ENCODE measurements at places on chromosomes 3 and 15.

DNA sequence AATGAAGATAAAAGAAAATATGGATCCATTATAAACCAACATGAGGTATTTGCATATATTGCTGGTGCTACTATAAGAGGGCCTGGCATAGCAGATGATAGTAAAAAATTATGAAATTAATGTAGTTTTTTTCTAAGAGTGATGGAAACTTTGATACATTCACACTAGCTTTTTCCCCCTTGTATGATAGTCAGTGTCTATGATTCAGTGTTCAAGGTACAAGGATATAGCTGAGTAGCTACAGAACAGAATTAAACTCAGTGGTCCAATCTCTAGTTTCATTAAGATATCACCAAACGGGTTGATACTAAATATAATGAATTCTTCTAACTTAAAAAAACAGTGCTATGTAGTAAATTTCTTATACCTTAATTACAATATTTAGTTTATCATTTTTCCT is 49.9 kb upstream of the XRN1 start:
- DNase-seq = no peak
- no peak overlapping the region for H3K27ac ChIP-seq
- no peak overlapping the region for H3K4me3 ChIP-seq
- peaks cover 8% of the 10 kb centered on the region for H3K36me3 ChIP-seq
- no peaks in the 10 kb centered on the region for H3K27me3 ChIP-seq
- H3K4me1 ChIP-seq = no peaks in the 10 kb centered on the region

- DNase-seq = no peak
- H3K27me3 ChIP-seq = no peaks in the 10 kb centered on the region
- H3K27ac ChIP-seq = no peak overlapping the region
- no peaks in the 10 kb centered on the region for H3K4me1 ChIP-seq
- no peak overlapping the region for H3K4me3 ChIP-seq
- no peaks in the 10 kb centered on the region for H3K36me3 ChIP-seq
These were observed 508.7 kb downstream of the AGBL1 start for GRCh38 chr15:86588413-86588812.

DNA sequence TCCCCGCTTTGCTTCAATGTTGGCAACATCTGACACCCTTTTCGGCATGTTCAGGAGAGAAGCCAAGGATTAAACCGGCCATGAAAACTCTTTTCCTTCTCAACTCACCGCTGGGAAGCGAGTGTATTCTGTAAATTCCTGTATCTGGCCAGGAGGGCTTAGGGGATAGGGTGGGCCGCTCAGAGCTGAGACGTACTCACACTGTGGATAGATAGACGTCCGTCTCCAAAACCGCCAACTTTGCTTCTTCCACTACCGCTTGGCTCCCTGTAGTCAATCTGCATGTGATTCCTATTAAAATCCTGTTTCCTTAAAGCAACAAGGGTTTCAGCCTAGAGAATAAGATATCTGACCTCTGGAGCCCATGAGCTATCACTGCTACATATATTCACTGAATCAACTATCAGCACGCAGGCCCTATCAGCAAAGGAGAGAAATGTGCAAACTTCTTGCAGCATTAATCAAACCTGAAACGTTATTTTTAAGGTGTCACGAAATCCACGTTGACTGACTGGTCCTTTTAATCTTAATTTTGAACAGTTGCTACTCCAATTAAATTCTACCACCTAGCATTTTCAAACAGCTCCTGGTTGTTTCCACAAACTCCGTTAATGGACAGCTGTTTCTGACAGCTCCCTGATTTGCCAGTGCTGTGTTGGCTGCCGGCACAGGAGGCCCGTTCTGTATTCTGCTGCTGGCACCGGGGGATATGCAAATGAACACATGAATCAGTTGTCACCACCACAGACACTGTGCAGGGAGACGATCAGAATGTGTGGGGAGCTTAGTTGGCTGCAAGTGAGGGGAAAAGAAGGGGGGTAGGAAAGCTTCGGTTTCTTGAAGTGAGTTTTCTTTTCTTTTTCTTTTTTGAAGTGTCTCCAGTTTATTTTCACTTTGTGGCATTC is 438.9 kb upstream of the ARRDC4 start:
- no peaks in the 10 kb centered on the region for H3K4me1 ChIP-seq
- no peak for DNase-seq
- H3K27ac ChIP-seq = no peak overlapping the region
- H3K27me3 ChIP-seq = no peaks in the 10 kb centered on the region
- H3K4me3 ChIP-seq = no peak overlapping the region
- no peaks in the 10 kb centered on the region for H3K36me3 ChIP-seq

DNA sequence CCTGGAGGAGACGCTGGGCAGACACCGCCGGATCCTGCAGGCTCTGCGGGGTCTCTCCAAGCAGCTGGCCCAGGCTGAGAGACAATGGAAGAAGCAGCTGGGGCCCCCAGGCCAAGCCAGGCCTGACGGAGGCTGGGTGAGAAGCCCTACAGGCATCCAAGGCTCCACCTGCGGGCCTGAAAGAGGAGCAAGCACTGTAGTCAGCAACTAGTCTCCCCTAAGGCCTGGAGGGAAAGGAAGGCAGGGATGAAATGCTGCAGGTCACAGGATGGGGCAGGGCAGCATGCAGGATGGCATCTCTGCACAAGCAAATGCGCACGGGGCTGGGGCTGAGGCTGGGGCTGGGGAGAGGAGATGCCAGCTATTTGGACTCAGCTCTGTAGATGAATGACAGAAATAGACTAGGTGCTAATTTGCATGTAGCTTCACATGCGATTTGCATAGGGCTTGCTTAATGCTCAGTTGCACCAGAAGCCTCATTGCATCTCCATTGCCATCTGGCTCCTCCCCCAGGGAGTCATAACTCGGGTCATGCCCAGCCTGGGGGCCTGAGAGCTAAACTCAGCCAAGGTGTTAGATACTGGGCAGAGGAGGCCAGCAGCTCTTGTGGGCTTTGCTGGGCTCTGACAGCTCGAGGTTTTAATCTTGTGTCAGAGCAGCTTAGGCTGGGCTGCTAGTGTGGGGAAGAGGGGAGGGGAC is 5.2 kb upstream of the CPLX3 start:
- no peak overlapping the region for H3K4me3 ChIP-seq
- peaks cover 7% of the 10 kb centered on the region for H3K4me1 ChIP-seq
- H3K27me3 ChIP-seq = peaks cover 16% of the 10 kb centered on the region
- H3K36me3 ChIP-seq = no peaks in the 10 kb centered on the region

- H3K27ac ChIP-seq = no peak overlapping the region
- H3K4me3 ChIP-seq = no peak overlapping the region
- H3K4me1 ChIP-seq = no peaks in the 10 kb centered on the region
- no peak for DNase-seq
- H3K27me3 ChIP-seq = no peaks in the 10 kb centered on the region
These were observed 52.4 kb downstream of the VGLL3 start for GRCh38 chr3:86938416-86939105.

- no peak overlapping the region for H3K27ac ChIP-seq
- peaks cover 10% of the 10 kb centered on the region for H3K4me1 ChIP-seq
These were observed 3.5 kb upstream of the MUC4 start for GRCh38 chr3:195815169-195815771.

DNA sequence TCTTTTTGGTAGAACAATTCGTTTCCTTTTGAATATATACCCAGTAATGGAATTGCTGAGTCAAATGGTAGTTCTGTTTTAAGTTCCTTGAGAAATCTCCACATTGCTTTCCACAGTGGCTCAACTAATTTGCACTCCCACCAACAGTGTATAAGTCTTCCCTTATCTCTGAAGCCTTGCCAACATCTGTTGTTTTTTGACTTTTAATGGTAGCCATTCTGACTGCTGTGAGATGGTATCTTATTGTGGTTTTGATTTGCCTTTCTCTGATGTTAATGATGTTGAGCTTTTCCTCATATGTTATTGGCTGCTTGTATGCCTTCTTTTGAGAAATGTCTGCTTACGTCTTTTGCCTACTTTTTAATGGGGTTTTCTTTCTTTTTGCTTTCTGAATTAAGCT is 270.6 kb upstream of the MEIS2 start:
- no peak overlapping the region for H3K27ac ChIP-seq
- no peak for DNase-seq
- H3K4me3 ChIP-seq = no peak overlapping the region
- H3K27me3 ChIP-seq = no peaks in the 10 kb centered on the region

DNA sequence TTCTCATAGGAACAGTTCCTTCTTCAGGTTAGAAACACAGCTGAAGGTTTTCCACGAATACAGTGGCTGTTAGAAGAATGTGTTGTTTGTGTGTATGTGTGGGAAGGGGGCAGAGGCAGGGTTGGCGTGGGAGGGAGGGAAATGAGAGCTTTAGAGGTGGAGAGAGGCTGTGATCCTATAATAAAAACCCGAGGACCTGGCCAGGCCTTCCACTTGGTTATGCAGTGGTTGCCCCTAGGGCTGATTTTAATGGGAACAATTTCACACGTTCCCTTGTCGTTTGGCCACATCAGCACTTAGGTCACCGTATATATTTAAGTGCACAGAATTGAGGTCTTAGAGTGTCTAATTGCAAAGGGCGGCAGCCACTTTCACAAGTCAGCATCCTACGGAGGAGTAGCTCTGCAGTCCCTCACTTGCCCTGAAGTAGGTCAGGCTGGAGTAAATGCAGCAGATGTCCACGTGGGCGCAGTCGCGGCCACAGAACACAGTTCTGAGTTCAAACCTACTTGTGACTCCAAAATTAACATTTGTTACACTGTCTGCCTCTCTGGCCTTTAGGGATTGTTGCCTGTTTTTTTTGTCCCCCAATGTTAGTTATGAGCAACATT is 85.6 kb downstream of the PDCD6IP start:
- no peaks in the 10 kb centered on the region for H3K4me1 ChIP-seq
- no peaks in the 10 kb centered on the region for H3K27me3 ChIP-seq
- no peak for DNase-seq
- no peak overlapping the region for H3K27ac ChIP-seq
- no peak overlapping the region for H3K4me3 ChIP-seq

GRCh38 chr3:27533718-27534573 is 49.8 kb upstream of the SLC4A7 start:
- no peaks in the 10 kb centered on the region for H3K27me3 ChIP-seq
- peaks cover 36% of the 10 kb centered on the region for H3K4me1 ChIP-seq
- H3K36me3 ChIP-seq = no peaks in the 10 kb centered on the region
- no peak for DNase-seq

DNA sequence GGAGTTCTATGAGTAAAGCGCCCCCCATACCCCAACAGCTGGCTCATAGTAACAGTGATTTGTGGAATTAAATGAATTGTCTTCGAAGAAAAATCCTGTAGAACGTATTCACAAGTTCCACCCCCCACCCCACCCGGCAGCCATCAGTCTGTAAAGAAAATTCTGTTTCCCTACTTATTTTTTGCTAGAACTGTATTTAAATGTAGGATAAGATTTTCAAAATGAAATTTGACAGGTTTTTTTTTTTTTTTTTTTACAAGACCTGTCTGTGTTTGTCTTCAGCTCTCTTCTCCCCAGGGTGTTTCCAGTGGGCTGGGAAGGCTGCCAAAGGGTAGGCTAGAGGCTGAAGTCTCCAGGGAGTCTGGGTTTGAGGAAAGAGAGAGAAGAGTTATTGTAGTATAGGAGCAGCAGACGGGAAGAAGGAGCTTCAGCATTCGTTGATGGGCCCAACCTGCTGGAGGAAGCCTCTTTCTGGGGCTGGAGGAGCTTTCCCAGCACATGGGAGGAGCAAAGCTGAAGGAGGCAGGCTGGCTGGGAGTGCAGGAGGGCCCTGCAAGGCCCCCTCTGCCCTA is 130.6 kb upstream of the SEMA6D start:
- H3K4me1 ChIP-seq = no peaks in the 10 kb centered on the region
- H3K4me3 ChIP-seq = no peak overlapping the region
- no peak overlapping the region for H3K27ac ChIP-seq
- no peaks in the 10 kb centered on the region for H3K27me3 ChIP-seq

GRCh38 chr15:39359771-39360170 is 221.1 kb upstream of the THBS1 start:
- peaks cover 23% of the 10 kb centered on the region for H3K4me1 ChIP-seq
- no peak overlapping the region for H3K27ac ChIP-seq
- H3K36me3 ChIP-seq = no peaks in the 10 kb centered on the region
- no peaks in the 10 kb centered on the region for H3K27me3 ChIP-seq

DNA sequence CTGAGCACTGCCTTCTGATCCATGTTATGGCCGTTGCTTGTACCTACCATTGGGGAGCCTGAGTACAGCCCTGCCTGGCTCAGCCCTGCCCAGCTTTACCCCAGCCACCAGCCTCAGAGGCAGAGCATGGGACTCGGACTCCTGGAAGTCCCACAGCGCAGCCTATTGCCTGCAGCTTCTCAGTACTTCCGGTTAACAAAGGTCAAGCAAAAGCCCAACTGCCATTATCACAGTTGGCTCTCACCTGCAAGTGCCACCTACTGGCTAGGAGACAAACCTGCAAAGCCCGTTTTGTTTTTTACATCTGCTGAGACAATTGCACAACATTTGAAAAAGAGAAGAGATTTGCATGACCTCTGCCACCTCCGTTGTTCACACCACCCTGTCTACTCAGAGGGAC is 1081.7 kb downstream of the NAALADL2 start:
- H3K36me3 ChIP-seq = no peaks in the 10 kb centered on the region
- no peaks in the 10 kb centered on the region for H3K4me1 ChIP-seq
- H3K27ac ChIP-seq = no peak overlapping the region

GRCh38 chr3:30493911-30494311 is 112.5 kb upstream of the TGFBR2 start:
- H3K4me3 ChIP-seq = no peak overlapping the region
- H3K4me1 ChIP-seq = no peaks in the 10 kb centered on the region
- peaks cover 3% of the 10 kb centered on the region for H3K27me3 ChIP-seq
- no peak overlapping the region for H3K27ac ChIP-seq
- H3K36me3 ChIP-seq = no peaks in the 10 kb centered on the region

GRCh38 chr15:41233367-41233771 is 2.3 kb downstream of the CHP1 start:
- no peak for DNase-seq
- H3K27ac ChIP-seq = no peak overlapping the region
- no peak overlapping the region for H3K4me3 ChIP-seq
- H3K36me3 ChIP-seq = no peaks in the 10 kb centered on the region

DNA sequence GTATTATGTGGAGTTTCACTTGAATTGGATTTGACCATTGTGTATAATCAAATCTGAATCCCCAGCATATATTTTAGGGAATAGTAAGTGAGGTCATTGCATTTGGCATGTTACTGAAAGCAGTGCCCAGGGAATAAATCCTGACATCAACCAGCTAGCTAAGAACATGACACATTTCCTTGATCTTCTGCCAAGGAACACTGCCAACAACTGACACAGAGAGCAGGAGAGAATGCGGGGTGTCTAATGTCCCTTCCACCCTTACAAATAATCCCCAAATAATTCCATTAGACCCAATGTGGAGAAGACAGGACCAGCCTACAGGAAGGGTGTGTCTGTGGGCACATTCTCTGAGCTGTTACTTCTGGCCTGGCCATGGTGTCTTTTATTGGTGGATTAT is 30.6 kb upstream of the UBE3A start:
- H3K4me3 ChIP-seq = no peak overlapping the region
- H3K27ac ChIP-seq = no peak overlapping the region
- H3K36me3 ChIP-seq = no peaks in the 10 kb centered on the region
- peaks cover 3% of the 10 kb centered on the region for H3K4me1 ChIP-seq

GRCh38 chr3:1943395-1944118 is 155.1 kb upstream of the CNTN4 start:
- no peaks in the 10 kb centered on the region for H3K4me1 ChIP-seq
- no peak for DNase-seq
- no peak overlapping the region for H3K27ac ChIP-seq
- no peak overlapping the region for H3K4me3 ChIP-seq
- no peaks in the 10 kb centered on the region for H3K36me3 ChIP-seq

GRCh38 chr3:151016478-151016795 is 43.9 kb upstream of the CLRN1 start:
- no peak for DNase-seq
- no peak overlapping the region for H3K27ac ChIP-seq
- H3K4me1 ChIP-seq = no peaks in the 10 kb centered on the region
- H3K27me3 ChIP-seq = peaks cover 69% of the 10 kb centered on the region

Data from esophagus squamous epithelium (tissue), 5 donors.